C1 segment of cervical spinal cord (tissue), 14 donors: ENCODE measurements at places on chromosomes 5 and 9.

GRCh38 chr9:134864821-134865190 lies 15.8 kb upstream of the FCN2 start:
- no peak for DNase-seq

- DNase-seq: no peak
Measured at GRCh38 chr9:4849369-4849768, 56.6 kb downstream of the RCL1 start.

GRCh38 chr9:86665416-86665815 lies 281.9 kb downstream of the GAS1 start:
- no peak for DNase-seq

DNA sequence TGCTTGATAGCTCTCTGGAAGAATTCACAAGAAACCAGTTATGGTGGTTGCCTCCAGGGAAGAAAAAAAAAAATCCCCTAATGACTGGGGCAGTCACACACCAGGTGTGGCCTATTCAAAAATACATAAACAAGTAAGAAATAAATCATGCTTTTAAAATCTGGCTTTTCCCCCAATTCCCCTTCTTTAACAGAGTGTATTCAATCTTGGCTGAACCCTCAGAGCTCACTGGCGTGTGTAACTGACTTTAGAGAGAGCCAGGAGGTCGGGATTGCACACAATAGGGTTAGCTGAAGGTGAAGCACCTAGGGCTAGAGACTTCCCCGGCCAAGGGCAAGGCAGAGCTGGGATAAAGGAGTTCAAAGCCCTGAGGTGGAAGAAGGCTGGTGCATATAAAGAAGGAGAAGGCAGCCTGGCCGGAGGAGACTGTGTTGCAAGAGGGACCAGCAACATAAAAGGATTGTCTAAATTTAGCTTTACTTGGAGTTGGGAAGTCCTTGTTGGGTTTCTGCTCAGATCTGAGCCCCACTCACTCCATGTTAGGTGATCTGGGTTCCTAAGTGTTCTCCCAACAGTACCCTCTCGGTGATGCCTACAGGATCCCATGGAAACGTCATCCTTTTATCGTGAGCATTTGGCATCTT lies 19.7 kb downstream of the FNBP1 start:
- DNase-seq: no peak

- no peak for DNase-seq
Measured at GRCh38 chr5:110342683-110343082, 383.8 kb downstream of the TMEM232 start.
